ENCODE measurements at places on chromosomes 5 and 9.

DNA sequence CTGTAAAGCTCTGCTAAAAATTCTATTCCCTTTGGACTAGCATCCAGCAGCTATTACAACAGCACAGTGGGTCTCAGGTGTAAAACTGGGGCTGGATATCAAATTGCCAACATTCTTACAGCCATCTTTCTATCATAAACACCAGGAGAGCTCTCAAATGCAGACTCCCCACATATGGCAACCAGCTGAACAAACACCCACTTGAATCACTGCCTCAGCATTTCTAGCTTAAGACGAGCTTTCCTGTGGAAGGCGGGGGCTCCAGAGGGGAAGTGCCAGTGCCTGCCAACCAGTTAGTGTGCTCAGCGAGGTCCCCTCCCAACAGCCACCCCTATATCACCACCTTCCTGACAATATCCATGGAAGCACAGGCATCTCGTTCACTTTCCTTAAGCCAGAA is 62.2 kb downstream of the IPPK start:
- DNase-seq: no peak

DNA sequence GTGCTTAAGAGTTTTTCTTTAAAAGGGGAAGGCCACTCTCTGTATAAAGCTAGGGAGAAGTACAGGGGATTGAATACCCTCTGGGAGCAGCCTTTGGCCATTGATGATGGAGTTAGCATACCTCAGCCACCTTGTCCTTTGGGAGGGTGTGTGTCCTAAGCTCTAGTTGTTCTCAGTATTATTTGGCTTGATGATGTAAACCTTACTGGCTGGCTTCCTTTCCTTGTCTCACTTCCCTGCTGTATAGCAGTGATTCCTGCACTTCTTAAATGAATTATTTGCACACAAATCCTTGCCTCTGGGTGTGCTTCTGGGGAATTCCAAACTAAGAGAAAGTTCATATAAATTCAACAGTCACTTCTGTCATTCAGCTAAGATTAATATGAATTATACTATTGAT is 234.9 kb upstream of the RIOK2 start:
- DNase-seq: no peak

DNA sequence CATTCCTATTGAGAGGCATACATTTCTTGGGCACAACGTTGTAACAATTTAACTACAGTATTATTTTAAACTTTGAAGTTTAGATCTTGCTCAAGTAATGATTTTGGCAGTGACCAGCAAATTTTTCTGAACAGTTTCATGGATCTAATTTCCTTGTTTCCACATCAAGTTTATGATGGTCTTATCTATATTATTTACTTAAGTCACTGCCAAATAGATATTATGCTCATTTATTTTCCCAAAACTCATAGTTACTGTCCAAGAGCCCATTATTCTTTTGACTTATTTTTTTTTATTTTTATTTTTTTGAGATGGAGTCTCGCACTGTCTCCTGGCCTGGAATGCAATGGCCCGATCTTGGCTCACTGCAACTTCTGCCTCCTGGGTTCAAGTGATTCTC is 86.5 kb upstream of the TLE4 start:
- no peak for DNase-seq

GRCh38 chr5:73764996-73765395 is 139.0 kb downstream of the ARHGEF28 start:
- no peak for DNase-seq

DNA sequence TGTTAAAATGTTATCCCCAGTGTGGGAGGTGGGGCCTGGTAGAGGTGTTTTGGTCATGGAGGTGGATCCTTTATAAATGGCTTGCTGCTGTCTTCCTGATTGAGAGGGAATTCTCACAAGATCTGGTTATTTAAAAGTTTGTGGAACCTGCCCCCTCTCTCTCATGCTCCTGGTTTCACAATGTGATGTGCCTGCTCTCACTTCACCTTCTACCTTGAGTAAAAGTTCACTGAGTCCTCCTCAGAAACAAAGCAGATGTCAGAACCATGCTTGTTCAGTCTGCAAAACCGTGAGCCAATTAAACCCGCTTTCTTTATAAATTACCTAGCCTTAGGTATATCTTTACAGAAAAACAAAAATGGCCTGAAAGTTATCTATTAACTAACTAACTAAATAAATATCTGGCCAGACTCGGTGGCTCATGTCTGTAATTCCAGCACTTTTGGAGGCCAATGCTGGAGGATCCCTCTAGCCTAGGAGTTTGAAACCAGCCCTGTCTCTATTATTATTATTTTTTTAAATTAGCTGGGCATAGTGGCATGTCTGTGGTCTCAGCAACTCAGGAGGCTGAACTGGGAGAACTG is 1067.4 kb downstream of the CDH9 start:
- DNase-seq: no peak

- no peak for DNase-seq
These were observed 4.2 kb downstream of the DHX29 start for GRCh38 chr5:55303238-55303690.

- no peak for DNase-seq
These were observed 83.2 kb upstream of the SMIM15 start for GRCh38 chr5:61245486-61245885.

DNA sequence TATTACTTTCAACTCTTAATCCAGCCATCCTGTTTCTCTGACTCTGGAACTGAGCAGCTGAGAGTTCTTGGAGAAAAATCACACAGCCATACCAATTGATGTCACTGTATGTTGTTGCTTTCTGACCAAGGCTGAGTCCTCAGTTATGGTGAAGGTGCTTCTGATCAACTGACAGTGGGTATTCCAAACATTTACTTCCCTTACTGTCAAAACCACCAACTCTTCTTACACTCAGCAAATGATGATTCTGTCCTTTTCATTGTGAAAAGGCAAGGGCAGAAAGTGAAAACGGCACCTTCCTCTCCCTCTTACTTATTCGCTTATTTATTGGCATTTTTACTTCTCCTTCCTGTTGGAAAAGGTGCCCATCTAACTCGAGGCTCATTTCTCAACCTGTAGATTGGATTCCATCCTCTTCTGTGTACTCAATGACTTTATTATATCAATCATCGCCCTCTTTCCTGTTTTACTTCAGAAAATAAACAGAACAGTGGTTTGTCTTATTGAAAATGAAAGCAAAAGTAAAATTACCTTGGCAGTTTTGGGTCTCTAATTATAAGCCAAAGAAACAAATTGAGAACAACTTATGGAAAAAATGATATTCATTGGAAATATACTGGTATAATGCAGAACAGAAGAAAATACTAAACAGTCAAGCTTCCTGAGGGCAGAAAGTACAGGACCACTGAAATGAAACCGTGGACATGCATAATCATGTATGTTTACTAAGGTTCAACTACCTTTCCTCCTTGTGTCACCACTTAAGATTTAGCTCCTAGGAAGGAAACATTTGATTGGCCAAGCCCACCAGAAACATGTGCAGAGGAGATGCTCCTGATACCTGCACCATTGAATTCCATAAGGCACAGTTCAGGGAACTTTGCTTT is 104.5 kb upstream of the CHD1 start:
- no peak for DNase-seq

- DNase-seq: no peak
These were observed 18.4 kb upstream of the EGFL7 start for GRCh38 chr9:136644343-136644592.

DNA sequence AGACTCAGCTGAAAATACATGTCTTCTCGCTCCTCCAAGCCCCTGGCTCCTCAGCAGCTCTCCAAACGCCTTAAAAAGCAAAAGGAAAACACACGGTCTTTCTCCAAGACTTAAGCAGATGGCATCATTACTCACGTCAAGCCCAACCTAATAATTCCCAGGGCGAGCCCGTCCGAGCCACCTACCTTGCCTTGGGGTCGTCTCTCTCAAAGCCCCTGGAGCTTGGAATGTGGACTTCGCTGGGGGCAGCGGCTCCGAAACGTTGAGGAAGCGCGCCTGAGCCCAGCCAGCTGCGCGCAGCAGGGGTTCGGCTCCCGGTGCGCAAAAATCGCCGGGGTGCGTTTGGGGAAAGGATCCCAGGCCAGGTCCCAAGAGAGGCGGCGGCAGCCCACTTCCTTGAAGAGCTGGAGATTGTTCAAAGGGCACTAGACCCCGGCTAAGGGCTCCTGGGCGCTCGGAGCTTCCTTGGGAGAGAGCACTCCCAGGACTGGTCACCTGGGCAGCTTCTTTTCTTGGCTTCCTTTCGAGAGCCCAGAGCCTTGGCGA is 395 bp downstream of the DRD1 start:
- DNase-seq: no peak

DNA sequence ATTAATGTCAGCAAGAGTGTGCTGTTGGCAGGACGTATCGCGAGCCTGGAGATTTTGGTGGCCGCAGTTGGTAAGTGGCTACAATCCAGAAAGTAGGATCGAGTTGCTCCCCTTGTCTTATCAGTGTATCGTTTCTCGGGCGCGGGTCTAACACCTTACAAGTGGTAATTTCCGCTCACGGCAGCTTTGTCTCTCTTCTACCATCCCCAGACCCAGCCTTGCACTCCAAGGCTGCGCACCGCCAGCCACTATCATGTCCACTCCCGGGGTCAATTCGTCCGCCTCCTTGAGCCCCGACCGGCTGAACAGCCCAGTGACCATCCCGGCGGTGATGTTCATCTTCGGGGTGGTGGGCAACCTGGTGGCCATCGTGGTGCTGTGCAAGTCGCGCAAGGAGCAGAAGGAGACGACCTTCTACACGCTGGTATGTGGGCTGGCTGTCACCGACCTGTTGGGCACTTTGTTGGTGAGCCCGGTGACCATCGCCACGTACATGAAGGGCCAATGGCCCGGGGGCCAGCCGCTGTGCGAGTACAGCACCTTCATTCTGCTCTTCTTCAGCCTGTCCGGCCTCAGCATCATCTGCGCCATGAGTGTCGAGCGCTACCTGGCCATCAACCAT is 1.1 kb downstream of the PTGER4 start:
- DNase-seq: no peak

- no peak for DNase-seq
These were observed 6.3 kb downstream of the DOLK start for GRCh38 chr9:128940946-128941755.

GRCh38 chr5:102223542-102224477 is 72.3 kb downstream of the SLCO4C1 start:
- DNase-seq: no peak

GRCh38 chr5:42005561-42006153 is 80.6 kb downstream of the FBXO4 start:
- no peak for DNase-seq

DNA sequence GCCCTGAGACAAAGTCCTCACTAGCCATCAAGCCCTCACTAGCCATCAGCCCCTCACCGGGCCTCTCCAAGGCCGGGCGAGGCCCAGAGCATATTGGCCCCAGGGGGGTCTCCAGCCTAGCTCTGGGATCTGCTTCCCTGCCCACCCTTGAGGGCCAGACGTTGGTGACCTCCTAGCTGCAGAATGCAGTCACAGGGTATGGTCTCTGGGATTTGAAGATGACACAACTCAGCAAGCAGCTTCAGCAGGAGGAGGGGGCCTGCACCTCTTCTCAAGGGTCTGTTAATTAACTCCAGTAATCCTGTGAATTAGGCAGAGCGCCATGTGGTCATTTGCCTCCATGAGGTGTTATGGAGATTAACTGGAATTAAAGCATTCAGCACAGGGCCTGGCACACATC is 116.9 kb upstream of the SPOCK1 start:
- DNase-seq: no peak

- no peak for DNase-seq
These were observed 2.9 kb downstream of the NR2F1 start for GRCh38 chr5:93585767-93586385.

DNA sequence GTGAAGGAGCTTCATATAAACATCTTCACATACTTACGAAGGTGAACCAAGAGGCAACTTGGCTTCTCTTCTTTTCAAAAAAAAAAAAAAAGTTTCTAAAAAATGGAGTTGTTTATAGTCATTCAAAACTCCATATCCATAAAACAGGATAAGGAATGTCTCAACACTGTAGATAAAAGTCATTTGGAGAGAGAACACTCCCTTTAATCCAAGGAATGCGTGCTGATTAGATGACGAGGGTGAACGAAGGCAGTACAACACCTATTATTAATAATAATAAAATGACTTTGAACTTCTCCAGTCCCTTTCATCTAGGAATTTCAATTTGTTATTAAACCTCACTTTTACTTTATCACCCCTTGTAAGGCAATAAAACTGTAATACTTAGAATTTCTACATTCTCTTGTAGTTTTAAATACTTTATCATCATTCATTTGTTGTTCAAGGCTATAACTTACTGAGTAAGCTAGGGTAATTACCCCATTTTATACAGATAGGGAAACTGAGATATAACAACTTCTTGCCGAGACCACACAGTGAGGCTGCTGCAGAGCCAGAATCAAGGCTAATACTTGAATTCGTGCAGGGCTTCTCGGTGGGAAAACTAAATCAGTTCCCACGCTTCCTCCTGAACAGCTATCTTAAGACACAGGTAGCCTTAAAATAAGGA is 377.1 kb downstream of the EFNA5 start:
- DNase-seq: no peak

DNA sequence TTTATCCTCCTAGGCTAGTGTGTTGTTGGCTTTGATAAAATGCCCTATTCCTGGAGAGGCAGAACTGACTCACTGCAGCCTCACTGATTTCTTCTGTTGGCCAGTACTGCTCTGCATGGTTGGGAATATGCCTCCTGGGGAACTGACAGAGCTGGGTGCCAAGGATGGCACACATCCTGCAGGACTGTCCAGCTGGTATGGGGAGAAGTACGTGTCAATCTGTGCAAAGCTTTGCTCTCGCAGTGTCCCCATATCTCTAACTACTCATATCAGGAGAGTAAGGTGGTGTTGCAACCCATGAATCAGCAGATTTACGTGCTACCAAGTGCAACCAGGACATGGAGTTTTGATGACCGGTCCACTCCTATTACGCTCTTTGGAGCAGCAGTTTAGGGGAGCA is 74.7 kb downstream of the TEK start:
- DNase-seq: no peak

DNA sequence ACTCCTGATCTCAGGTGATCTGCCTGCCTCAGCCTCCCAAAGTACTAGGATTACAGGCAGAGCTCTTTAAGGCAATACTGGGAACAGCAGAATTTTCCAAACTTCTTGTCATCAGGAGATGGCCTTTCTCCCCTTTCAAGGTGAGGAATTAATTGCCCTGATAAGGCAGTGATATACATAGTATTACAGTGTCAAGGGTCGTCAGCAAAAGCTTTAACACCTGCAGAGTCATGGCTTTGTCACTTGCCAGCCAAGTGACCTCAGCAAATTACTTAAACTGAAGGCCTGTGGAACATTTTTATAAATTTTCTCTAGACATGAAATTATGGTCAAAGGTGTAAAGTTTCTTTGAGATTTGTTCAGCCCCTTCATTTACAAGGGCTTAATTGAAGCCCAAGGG is 59.5 kb downstream of the FBXO38 start:
- no peak for DNase-seq

GRCh38 chr9:77438653-77439052 is 209.5 kb downstream of the GNA14 start:
- no peak for DNase-seq

GRCh38 chr9:121383715-121384114 is 13.7 kb upstream of the STOM start:
- DNase-seq: no peak

GRCh38 chr9:124426361-124426760 is 11.1 kb upstream of the PSMB7 start:
- DNase-seq: no peak

GRCh38 chr9:12778389-12778788 is 3.6 kb downstream of the LURAP1L start:
- DNase-seq: no peak
